CD4-positive, alpha-beta T cell treated with Interleukin-10 for 1 hour (primary cell): ENCODE measurements at places on chromosomes 5 and 9.
A peak's percentile ranks its signal among the peaks of the same experiment; 100 is the strongest.

DNA sequence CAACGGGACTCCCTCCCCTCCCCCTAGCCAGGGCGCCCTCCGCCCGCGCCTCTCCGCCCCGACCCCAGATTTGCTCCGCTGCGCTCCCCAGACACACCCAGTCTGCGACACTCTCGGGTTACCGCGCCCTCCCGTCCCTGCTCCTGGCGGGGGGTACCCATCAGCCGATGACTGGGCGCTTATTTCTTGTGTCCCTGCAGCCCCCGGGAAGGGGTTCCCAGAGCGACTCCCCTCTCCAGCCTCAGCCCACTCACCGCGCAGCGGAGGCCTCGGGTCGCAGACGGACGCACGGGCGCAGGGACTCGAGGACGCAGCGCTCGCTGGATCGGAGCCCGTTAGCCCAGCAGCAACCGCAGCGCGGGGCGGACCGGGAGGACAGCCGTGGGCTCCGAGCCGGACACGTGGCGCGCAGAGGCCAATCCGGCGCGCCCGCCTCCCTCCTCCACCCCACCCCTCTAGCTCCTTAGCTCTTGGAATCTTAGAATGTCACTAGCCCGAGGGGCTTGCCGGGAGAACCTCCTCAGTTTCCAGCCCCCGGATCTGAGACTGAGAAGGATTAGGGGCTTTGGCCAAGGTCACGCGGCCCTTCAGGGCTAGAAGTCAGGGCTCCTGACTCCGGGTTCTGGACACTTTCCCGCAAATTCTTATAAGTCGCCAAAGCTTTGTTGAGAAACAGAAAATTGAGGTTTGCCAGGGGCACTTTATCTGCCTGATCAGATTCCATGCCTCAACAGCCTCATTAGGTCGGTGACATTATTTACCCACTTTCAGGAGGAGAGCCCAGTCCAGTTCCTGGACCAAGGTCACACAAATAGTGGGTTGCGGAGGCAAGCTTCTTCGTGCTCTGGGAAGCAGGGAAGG lies at the start of gene ANXA6:
Gene ANXA6 (minus strand): TSS at position 354 of the 861 bp plus-strand sequence. CDS start 9,878 bp downstream, outside the sequence.
- peak; percentile 64 for DNase-seq

DNA sequence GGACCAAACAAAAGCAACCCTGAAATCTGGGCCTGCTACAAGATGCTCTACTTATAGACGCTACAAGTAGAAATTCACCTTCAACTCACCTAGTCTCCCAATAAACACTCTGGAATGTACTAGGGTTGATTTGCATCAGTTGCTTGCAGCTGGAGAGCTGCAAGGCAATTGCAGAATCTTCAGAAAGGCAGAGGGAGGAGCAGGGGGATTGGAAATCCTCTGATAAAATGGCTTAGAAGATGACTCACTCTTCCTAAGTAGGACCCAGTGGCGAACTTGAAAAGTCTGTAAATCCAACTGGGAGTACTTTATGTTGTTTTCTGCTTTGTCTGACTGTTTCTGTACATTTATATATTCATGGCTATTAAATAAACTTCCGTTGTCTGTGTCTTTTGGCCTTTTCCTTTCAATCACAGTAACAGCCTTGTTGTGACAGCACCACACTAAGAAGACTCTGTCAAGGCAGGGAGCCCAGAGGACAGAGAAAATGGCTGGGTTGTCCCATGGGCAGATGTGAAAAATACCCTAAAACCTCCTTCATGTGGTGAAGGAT lies 14.7 kb upstream of the MLLT3 start:
- no peak for DNase-seq

DNA sequence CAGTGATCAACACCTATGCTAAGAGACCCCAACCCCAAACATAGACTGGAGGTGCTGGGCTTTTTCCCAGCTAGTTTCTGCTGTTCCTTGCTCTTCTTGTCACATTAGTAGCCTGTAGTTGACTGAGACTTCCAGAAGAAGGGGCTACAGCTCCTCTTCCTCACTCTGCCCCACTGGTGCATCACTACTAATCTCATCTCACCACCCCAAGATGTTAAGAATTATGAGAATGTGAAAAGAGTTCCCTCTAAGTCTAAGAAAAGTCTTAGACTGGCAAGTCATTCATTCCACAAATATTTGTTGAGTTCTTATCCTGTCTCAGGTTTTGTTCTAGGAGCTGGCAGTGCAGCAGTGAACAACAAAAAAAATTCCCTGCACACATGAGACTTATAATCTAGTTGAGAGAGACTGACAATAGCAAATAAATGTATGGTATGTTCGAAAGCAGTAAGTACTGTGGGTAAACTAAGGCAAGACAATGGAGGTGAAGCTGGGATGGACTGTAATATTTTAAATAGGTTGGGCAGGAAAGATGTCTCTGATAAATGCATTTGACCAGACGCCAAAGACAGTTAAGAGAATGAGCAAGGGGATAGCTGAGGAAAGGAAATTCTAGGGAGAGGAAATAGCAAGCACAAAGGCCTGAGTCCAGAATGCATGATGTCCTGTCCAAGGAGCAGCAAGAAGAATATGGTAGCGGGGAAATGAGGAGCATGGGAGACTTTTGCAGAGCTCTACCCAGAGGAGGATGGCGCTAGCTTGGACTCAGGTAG lies 92.3 kb downstream of the PTCD2 start:
- no peak for DNase-seq

GRCh38 chr5:129124608-129125007 lies 30.1 kb downstream of the ISOC1 start:
- DNase-seq = no peak

- no peak for DNase-seq
Measured at GRCh38 chr9:14127656-14128055, 186.3 kb downstream of the NFIB start.

DNA sequence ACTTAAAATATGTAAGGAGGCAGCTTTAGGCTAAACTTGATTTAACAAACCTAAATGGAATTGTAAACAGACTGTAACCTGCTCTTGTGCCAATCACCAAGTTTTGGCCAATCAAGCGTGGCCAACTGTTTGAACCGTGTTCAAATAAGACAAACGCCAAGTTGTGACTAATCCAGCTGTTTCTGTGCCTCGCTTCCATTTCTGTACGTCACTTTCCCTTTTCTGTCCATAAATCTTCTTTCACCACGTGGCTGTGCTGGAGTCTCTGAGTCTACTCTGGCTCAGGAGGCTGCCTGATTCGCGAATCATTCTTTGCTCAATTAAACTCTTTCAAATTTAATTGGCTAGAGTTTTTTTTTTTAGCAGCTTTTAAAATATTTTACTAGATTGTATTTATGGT lies 71.3 kb downstream of the LIX1 start:
- no peak for DNase-seq

DNA sequence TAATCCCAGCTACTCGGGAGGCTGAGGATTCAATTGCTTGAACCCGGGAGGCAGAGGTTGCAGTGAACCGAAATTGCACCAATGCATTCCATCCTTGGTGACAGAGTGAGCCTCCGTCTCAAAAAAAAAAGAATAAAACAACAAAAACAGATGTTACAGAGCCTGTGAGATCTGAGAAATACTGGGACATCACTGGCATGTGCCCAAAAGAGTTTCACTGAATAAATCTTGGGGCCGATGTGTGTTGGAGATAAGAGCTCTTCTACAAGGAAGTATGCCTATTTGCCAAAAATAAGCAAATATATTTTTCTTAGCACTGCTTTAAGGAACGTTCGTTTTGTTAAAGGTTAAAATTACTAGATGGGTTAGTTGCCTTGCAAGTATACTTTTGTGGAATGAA lies 55.1 kb downstream of the KIAA1958 start:
- DNase-seq = no peak

- DNase-seq = no peak
Measured at GRCh38 chr9:126342621-126343031, 16.0 kb downstream of the MVB12B start.

DNA sequence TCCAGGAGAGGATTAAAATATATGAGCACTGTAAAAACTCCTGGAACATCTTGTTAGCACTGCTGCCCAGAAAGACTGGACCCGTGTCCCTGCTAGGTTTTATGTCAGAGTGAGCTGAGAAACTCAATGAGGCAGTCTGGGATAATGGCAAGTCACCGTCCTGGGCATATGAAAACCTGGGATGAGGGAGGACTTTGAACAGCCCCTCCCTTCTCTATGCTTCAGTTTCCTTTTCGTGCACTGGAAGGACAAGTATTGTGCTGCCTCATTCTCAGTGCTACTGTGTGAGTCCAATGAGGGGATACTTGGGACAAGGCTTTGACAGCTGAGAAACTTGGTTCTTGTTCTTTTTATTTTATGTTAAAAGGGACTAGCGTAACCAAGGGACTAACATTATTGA lies 143.0 kb upstream of the SHB start:
- DNase-seq = no peak

DNA sequence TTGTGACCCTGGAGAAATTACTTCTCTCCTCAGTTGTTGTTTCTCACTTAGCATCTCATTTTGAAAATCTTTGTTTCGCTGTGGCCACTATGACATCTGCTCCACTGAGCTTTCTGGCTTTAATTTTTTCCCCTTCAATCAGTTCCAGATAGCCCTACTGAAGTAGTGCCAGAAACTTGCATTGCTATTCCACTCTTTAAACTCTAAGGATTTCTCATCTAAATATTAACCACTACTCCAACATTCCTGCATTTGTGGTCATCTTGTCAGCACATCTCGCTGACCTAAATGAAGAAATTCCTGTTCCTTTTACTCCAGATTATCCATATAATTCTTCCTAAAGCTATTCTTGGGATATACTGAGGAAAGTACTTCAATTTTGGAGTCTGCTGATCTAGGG lies 15.3 kb upstream of the NOL6 start:
- DNase-seq = no peak

DNA sequence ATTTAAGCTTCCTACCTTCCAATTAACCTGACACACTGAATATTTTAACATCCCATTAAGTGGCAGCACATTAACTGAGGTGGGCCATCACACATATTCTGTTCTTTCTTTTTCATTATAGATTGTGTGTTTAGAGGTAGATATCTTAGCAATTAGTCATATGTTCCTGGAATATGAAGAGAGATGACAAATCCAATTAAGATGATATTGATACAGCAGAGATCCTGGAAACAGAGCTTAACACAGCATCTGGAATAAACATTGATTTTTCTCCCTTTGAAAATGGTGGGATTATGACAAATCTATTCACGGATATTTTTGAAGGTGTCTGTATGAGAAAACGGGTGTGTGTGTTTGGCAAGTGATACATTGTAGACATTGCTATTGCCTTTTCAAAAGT lies 448.0 kb downstream of the CDH10 start:
- no peak for DNase-seq

- no peak for DNase-seq
Measured at GRCh38 chr9:89820337-89820736, 215.5 kb downstream of the GADD45G start.

DNA sequence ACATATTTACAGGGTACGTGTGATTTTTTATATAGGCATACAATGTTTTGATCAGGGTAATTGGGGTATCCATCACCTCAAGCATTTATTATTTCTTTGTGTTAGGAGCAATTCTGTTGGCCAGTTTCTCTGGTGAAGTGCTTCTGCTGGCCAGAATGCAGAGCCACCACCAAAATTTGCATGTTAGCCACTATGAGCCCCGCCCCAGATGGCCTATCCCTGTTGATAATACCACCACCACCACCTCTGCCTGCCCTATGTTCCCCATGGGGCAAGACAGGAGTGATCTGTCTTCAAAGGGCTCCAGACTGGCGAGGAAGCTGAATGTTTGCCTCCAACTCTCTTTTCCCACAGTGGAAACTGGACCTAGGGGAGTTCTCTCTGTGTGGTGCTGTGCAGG lies 26.0 kb upstream of the JAK2 start:
- no peak for DNase-seq

- DNase-seq = peak; percentile 0
Measured at GRCh38 chr5:17316970-17317459, 99.6 kb downstream of the BASP1 start.

GRCh38 chr5:141657937-141658545 lies 6.8 kb upstream of the FCHSD1 start:
- DNase-seq = no peak

- no peak for DNase-seq
Measured at GRCh38 chr9:19114680-19115270, 12.1 kb upstream of the HAUS6 start.

DNA sequence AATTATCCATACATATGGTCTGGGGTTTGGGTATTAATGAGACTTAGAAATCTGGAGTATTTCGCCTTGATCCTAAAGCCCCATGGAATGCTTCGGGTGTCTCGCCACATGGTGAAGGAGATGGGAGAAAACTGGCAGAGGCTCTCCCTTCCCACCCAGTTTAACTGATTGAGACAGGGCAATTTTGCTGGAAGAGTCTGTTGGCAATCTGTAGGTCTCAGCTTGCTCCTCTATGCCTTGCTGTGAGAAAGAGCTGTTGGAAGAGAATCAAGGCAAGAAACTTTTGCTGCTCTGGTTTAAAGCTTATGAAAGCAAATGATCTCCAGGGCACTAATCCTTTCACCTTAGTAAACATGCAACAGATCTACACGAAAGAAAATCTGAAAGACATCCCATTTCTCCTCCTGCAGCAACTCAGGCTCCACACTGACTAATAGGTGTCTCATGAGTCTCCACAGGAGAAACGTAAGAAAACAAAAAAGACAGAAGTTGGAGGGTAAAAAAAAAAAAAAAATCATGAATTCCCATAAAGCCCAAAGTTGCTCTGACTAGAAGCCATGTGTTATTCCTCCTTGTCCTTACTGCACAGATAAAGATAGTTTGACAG lies 369.9 kb downstream of the EFNA5 start:
- no peak for DNase-seq

GRCh38 chr5:171261904-171262303 lies 47.1 kb upstream of the TLX3 start:
- DNase-seq = no peak

DNA sequence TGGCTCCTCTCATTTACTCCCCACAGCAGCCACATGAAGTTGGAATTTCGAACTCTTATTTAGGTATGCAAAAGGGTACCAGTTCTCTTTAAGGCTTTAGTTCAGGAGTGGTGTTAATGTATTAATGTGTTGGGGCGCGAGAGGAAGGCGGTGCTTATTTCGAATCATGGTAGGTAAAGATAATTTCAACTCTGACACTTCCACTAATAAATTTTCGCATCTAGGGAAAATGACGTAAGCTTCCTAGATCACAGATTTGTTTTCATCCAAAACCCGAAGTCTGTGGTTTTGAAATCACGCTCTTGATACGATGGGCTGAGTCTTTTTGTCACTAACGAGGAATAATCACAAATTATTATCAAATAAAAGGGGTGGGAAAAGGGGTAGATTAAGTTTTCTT lies 681 bp downstream of the PPWD1 start:
- peak; percentile 27 for DNase-seq

GRCh38 chr9:121582641-121583040 lies 68.8 kb upstream of the DAB2IP start:
- no peak for DNase-seq

DNA sequence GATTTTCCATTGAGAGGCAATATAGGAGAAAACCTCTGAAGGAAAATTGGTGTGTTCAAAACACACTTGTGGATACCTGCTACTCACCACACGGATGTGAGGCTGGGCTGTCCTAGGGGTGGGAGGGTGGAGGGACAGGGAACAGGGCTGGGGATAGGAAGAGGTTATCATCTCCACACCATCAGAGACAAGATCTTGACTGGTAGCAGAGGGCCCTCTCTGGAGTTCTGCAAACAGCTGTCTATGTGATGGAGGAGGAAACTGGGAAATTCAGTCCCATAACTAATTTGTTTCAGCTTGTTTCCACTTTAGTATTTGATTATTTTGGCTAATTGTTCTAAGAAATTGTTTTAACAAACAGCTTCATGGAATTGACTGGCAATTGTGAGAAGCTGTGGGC lies 91.6 kb upstream of the FSTL4 start:
- DNase-seq = no peak

GRCh38 chr9:86354818-86355309 lies 654 bp upstream of the TUT7 start:
- no peak for DNase-seq

- no peak for DNase-seq
Measured at GRCh38 chr9:96460470-96460869, 10.5 kb downstream of the HABP4 start.
